ENCODE measurements at places on chromosomes 7 and 10.

GRCh38 chr10:126394948-126395347, 6.7 kb upstream of the ADAM12 start:
- no peak for DNase-seq

DNA sequence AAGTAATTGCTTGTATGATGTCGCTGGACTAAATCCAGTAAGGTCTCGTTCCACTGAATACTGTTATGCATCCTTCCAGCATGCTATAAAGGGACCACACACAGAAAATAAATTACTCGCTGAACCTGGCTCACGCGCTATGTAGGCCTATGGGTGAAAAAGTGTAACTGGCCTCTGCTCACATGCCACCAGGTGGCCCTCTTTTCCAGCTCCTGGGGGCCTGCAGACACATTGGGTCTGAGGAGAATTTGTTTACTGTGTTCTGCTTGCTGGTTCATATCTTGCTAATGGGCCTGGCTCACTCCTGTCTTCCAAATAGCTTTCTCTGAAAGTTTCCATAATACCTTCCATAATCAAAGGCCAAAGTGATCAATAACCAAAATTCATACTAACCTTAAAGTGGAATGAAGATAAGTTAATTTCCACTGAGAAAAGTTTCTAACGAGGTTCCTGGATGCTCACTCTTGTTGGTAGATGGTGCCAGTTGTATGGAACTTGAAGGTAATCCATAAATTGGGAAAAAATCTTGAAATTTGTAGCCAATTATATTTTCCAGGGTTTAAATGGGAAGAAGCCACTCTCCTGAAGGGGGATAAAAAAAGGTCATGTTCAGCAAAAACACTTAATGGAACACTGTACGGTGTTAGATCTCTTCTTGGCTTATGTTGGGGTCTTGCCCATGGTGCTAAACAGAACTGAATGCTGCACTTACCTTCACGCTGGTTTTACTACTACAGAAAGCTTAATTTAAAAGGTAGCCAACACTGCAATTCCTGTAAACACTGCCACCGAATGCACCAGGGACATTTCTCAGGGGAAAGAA, 27.0 kb upstream of the ZPBP start:
- peak; percentile 45 for DNase-seq

DNA sequence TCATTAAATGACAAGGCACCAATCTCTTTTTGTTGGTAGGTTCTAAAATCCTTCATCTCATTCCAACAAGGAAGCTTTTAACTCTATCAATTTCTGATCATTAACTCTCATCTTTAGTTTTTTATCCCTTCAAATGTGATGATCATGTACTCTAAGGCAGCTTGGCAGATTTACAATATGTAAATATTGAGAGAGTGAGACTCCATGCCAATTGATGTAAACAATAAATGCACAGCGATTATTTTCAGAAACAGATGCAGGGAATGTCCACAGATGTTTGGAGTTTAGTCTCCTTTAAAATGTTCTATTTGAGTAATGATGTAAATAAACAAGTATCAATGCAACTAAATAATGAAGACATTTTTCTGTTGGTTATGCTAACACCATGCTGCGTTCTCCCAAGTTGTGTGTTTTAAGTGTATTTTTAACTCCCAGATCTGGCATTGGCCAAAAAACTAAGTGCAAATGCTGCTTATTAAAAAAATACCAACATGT, 213.8 kb downstream of the AHR start:
- DNase-seq = peak; percentile 40

DNA sequence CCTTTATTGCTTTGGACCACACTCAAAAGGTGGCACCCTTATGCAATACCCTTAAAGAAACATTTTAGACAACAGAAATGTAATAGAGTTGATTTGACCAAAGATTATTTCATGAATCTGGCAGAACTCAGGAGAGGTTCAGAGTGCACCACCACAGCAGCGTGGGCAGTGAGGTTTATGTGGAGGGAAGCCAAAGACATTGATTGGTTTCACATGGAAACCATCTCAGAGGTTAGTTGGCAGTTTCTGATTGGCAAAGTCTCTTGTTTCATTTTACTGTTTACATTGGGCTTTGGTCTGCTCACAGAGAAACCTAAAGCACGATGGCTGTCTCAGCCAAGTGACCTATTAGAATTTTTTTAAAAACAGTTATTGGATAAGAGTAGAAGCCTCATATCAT, 101.3 kb downstream of the SDHAF3 start:
- DNase-seq = no peak

DNA sequence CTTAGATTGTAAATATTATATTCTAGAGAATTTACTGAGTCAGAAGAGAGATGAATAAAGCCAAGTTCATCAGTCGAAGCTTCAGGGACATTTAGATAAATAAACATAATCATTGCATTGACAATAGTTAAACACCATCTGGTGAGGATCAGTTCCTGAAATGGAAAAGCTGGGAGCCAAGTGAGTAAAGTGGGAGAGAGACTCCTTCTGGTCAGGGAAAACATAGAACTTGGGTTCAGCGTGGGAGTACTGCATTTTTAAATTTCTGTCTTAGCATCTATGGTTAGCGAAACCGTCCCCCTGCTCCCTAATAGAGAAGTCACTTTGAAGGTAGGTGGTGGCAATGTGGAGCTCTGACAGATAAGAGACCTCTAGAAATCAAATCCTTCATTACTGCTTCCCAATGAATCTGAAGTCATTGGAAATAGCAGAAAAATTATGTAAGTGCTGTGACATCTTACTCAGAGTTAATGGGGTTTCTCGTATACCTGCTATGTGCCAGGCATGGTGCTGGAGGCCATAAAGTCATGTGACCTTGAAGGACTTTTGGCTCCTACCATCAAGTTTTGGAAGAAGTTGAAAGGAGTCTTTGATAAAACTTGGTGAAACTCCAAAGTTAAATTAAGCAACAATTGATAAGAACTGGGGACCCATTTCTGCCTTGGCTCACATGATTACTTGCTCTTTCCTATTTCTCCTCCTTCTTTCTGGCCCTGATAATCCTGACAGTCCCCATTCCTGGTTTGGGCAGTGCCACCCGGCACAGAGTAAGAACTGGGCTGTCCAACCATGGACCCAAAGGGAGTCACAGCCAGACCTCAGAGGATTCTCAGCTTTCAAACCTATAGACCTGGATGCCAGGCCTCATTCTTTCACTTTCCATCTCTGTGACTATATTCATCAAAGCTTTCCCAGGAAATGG, 211.2 kb downstream of the C7orf25 start:
- no peak for DNase-seq

DNA sequence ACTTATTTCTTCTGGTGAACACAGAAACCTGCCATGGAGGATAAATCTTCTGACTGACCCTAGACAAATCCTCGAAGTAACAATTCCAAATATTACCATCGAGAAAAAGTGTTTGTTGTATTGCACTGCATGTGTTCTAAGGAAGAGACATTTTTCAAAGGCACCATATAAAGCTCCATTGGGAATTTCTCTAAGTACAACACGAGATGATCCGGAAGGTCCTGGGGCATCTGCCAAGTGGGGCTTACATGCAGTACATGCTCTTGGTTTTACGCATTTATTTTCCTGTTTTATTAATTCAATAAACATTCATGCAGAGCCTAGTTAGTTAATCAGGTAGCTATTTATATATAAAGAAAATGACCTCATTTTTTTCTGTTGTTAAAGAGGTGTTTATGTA, 692.0 kb upstream of the IGFBP3 start:
- DNase-seq = no peak

DNA sequence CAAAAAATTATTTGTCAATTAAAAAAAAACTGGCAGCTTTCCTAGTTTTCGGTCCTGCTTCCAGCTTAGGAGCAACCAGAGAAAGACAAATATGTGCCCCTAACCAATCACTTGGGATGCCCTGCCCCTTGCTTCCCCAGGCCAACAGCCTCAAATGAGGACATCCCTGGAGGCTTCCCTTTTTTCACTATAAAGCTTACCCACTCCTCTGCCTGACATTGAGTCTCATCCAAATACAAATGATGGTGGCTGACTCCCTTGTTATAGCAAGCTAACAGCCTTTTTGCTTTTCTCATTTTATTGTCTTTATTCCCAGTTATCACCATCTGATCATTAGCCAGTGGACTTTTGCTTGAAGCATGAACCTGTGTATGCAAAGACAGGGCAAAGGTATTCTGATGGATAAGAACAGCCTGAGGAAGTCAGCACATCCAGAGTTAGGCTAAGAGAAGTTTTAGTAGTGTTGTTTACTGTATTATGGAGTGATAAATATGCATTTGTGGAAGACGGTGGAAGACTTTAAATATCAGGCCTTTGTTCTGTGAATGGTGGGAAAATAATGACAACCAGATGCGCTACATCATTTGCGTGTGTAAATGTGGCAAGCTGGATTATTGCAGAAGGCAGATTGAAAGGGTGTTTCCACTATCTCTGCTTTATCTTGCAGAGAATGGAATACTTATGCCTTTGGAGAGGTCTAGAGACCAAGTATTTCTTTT, 1.7 kb upstream of the CCM2 start:
- DNase-seq = no peak

DNA sequence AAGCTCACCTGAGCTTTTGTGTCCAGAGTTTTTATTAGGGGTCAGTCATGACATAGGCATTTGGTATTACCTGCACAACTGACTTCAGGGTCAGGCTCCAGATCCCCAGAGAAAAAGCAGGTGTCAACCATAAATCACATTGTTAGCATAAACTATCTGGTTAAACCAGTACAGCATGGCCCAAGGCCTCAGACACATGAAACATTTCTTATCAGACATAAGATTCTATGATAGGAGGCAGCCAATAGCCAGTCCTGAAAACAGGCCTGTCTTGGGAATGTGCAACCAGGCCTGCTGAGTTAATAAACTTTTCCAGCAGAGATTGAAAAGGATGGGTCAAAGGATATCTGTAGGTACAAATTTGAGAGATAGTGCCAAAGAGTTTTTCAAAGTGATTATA, 116.1 kb downstream of the TPST1 start:
- DNase-seq = no peak

DNA sequence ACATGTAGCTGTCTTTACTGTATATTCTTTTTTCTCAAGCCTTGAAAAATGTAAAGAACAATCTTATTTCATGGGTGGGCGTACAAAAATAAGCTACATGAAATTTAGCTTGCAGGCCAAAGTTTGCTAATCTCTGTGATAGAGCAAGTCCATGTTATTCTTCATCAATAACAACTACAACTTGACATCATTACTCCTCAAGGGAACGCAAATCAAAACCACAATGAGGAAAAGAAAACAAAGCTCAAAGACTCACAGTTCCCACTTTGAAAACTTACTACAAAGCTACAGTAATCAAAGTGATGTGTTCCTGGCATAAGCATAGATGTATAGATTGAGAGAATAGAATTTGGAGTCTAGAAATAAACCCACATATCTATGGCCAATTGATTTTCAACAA, 62.5 kb downstream of the GNA12 start:
- no peak for DNase-seq

DNA sequence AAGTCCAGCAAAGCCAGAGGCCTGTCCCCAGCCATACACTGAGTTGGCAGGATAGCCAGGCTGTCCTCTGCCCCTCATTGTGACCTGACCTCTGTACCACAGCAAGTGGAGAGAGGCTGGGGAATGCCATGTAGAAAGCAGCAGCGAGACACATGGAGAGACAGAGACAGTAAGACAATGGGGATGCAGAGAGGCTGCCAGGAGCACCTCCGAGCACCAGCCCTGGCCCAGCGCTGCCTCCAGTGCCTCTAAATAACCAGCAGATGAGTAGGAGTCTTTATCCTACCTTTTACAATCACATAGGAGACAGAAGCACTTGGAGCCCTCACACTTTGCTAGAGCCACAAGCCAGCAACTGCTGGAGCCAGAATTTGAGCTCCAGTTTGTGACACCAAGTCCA, 8.1 kb downstream of the GDF2 start:
- no peak for DNase-seq

DNA sequence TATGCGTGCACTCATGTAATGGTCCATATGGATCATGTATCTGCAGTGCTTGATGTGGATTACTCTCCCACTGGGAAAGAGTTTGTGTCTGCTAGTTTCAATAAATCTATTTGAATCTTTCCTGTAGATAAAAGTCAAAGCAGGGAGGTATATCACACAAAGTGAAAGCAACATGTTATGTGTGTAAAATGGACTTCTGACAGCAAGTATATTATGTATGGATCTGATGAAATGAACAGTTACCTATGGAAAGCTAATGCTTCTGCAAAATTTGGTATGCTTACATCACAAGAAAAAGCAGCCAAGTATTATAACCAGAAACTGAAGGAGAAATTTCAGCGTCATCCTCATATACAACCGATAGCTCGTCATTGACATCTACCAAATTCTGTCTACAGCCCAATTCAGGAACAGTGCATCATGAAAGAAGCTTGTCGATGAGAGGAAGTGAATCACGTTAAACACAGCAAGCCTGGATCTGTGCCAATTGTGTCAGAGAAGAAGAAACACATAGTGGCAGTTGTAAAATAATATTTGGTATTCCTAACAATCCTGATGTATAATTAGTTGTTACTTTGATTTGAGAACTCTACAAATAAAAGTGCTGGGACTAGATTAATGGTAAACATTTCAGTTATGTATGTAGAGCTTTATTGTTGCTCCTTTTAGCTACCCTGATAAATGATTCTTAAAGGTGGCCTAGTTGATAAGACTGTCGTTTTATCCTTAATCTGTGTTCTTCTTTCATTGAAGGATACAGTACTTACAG, 14.2 kb upstream of the SYPL1 start:
- no peak for DNase-seq

DNA sequence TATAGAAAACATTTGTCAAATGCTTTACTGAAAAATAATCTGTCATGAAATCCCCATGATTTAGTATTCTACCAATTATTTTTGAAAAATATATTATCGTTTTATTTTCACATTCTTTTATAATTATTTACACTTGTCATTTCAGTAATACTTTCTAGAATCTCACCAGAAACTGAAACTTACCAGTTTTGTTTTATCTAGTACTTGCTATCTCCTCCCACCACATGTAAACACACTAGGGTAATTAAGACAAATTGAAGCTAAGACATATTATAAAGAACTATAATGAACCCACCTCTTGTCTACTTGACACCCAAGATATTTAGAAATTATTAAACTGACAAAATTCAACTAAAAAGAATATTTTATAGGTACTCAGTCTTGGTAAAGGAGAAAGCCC, 51.5 kb upstream of the GRM3 start:
- no peak for DNase-seq

DNA sequence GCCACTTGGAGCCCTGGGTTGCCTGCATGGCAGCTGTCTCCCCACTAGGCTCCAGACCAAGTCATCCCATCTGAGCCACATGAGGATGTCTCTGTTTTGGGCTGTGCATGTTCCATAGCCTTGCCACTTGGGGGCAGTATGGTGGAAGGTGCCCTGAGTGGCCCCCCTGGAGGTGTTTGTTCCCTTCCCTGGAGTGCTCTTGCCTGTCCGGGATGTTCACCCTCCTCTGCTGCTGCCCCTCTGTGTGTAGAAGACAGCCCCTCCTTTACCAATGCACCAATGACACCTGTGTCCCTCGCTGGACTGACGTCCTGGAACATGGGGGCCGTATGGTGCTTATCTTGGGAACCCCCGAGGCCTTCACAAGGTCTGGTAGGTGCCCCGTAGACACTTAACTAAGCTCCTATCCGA, 100.2 kb downstream of the ACTR3B start:
- DNase-seq = peak; percentile 3

Measured in SHP77 (cell line).